ENCODE measurements at places on chromosomes 13 and 19. TPM values are rescaled to one million over a fixed set of nuclear protein-coding genes. Genes with fewer than 3 reads are reported as not detected.

Gene BCKDHA
- total RNA-seq, result 30.3 TPM

Gene SLC8A2
- not detected for total RNA-seq

Gene VSTM2B
- total RNA-seq, result not detected

Gene RETN
- total RNA-seq, result not detected

Gene CYP4F2
- total RNA-seq, result not detected

Gene RXFP2
- total RNA-seq, result not detected

Gene RNF225
- total RNA-seq, result not detected

Gene CCDC8
- 30.1 TPM for total RNA-seq

Gene FFAR3
- not detected for total RNA-seq

Gene OR7D2
- not detected for total RNA-seq

Gene PTPRH
- total RNA-seq, result 0.74 TPM

Gene HIPK4
- under 0.01 TPM for total RNA-seq

Gene NLRP5
- total RNA-seq, result not detected

Gene METTL21C
- total RNA-seq, result not detected

Gene ZNF221
- total RNA-seq, result 1.9 TPM

Gene CEACAM16
- not detected for total RNA-seq

Gene ELAVL3
- not detected for total RNA-seq

Gene TEX26
- 0.30 TPM for total RNA-seq

Gene THOP1
- total RNA-seq, result 145 TPM

Gene ZSWIM9
- 1.2 TPM for total RNA-seq

Gene VSIG10L
- 0.17 TPM for total RNA-seq

Gene CEACAM7
- total RNA-seq, result not detected

Gene ALOX5AP
- total RNA-seq, result not detected

Gene ZNF441
- total RNA-seq, result 3.2 TPM

Gene HNRNPA1L2
- 2.9 TPM for total RNA-seq

Gene POSTN
- 7.1 TPM for total RNA-seq

Gene CCDC70
- total RNA-seq, result not detected

Data from bronchus fibroblast of lung (primary cell).